ENCODE measurements at places on chromosomes 16 and 17. TPM values are rescaled to one million over a fixed set of nuclear protein-coding genes. Genes with fewer than 3 reads are reported as not detected.

BRICD5 gene
- 1.1 TPM for total RNA-seq

AGRP gene
- total RNA-seq: not detected

GPR179 gene
- not detected for total RNA-seq

CRHR1 gene
- total RNA-seq: not detected

HSD11B2 gene
- not detected for total RNA-seq

SLC46A1 gene
- 4.0 TPM for total RNA-seq

ATP2A3 gene
- 3.8 TPM for total RNA-seq

IL17C gene
- total RNA-seq: not detected

ADORA2B gene
- 12.9 TPM for total RNA-seq

TMEM100 gene
- total RNA-seq: 2.8 TPM

IL4R gene
- total RNA-seq: 6.3 TPM

TBX2 gene
- 31.3 TPM for total RNA-seq

SALL1 gene
- total RNA-seq: 0.16 TPM

GH1 gene
- total RNA-seq: not detected

Measured in bronchial smooth muscle cell (primary cell).